ENCODE measurements at places on chromosomes 5 and 9.

DNA sequence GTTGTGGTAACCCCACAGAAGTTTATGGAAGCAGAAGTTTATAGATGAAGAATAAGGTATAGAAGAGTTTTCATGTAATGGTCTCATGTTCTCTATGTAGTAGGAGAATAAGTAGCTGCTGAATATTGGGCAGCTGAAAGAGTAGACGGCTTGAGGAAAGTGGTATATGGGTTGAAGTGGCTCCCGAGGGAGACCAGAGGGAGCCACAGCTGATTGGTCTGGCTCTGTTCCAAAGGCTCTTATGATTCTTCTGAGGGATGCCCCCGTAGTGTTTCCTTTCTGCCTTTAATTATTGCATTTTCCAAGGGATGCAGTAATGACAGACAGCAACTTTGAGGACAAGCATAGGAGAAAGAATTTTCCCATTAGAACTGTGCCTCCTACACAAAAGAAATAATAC is 30.1 kb upstream of the TENT2 start:
- no peak for DNase-seq

DNA sequence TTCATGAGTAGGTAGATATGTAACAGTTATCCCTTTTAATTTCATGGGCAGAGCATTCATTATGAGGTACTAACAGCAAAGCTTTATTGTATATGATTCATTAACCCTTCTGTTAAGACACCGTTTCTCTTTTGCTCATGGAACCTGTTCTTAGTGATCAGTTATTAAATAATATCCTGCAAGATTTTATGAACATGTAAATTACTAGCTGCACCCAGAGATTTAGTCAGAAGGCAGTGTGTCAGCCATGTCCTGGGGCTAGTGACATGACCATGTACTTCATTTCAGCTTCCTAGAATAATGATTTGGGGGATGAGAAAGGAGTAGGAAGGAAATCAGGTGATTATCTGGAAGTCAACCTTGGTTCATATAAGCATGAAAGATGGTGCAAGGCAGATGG is 7.0 kb downstream of the MAST4 start:
- no peak for DNase-seq

GRCh38 chr5:38697013-38697412 is 140.6 kb upstream of the LIFR start:
- no peak for DNase-seq

DNA sequence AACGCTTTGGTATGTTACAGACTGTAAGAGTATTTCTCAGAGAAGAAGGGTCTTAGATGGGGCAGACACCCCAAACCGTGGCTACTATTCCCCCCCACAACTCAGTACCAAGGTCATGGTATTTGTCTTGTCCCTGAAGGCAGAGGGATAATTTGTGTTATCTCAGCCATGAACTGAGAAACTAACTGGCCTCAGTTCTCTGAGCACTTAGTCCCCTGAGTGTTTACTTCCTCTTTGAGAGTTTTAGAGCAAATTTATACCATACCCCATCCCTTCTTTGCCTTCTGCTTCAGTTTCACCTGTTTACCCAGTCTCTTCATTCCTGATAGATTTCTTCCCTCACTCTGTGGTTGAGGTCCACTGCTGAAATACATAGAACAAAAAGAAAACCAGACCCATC is 183.9 kb downstream of the LRRC70 start:
- no peak for DNase-seq

DNA sequence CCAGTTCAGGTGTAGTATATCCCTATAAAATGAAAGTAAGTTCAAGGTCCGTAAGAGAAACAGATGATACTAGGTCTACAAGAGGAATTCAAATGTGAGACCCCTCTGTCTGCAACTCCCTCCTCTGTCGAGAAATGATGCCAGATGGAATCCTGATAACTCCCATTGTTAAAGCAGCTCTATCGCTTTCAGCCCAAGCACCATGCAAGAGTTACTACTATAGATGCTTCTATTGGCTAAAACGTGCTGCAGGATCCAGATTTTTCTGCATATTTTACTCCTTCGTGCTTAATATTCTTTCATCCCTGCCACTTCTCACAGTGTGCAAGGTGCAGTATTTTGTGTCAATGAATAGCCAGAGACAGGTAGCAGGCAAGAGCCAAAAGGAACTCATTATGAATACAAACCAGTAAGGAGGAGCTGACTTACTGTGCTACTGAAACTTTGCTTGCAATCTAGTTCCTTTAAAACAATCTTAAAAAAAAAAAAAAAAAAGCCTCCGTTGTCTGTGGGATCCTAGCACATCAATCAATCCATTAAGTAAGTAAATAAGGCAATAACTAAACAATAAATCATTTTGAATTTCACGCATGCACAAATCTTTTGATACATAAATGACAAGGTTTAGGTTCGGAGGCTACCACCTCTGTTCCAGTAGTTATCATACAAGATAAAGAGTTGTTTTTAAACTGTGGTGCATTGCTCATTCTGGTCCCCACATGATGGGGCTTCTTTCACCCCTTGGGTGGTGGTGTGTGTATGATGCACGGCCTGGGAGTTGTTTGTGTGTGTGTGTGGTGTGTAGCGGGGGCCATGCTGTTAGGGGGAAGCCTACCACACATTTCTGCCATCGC is 151.1 kb upstream of the MPDZ start:
- no peak for DNase-seq

- no peak for DNase-seq
Observed at GRCh38 chr9:85602742-85603141, 139.0 kb downstream of the AGTPBP1 start.

- DNase-seq, result no peak
Observed at GRCh38 chr9:36263683-36264082, 5.4 kb upstream of the GNE start.

DNA sequence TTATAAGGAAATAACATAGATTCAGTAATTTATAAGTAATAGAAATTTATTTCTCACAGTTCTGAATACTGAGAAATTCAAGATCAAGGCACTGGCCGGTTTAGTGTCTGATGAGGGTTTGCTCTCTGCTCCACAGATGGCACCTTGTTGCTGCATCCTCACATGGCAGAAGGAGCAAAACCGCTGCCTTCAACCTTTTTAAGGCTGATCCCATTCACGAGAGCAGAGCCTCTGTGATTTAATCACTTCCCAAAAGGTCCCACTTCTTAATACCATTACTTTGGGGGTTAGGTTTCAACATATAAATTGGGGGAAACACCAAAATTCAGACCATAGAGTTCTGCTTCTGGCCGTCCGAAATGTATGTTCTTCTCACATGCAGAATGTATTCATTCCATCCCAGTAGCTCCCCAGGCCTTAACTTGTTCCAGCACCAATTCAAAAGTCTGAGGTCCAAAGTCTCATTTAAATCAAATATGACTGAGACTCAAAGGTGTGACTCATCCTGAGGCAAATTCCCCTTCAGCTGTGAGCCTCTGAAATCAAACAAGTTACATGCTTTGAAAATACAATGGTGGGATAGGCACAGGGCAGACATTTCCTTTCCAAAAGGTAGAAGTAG is 30.6 kb downstream of the BAAT start:
- no peak for DNase-seq

- no peak for DNase-seq
Observed at GRCh38 chr5:54454602-54455001, 897 bp upstream of the HSPB3 start.

DNA sequence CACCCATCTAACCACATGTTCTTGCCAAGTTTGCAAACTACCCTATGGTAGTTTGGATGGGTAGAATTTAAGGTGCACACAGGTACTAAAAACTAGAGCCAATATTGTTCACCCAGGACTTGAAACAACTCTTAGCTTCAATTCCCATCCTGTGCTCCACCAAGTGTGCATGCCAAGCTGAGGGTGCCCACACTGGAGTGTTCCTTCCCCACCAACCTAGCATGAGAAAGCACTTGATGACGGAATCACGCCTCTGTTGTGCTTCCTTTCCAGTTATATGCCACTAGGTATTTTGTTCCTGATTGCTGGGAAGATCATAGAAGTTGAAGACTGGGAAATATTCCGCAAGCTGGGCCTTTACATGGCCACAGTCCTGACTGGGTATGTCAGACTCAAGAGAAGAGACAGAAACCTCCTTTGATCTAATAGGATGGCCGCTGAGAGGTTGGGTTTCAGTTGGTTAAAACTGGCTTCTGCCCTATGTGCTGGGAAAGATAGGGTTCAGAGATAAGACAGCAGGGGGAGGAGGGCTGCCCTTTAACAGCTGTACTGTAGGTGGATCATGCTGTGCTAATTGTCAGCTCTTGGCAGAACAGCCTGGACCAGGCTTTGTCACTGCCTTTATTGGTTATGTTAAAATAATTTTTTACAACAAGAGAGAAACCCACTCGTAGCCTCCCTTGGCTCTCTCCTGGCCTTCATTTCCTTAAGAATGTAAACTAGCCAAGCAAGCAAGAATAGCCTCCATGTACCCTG is 83.5 kb downstream of the SLC1A1 start:
- no peak for DNase-seq

GRCh38 chr5:41094871-41095270 is 23.7 kb upstream of the MROH2B start:
- DNase-seq, result no peak

DNA sequence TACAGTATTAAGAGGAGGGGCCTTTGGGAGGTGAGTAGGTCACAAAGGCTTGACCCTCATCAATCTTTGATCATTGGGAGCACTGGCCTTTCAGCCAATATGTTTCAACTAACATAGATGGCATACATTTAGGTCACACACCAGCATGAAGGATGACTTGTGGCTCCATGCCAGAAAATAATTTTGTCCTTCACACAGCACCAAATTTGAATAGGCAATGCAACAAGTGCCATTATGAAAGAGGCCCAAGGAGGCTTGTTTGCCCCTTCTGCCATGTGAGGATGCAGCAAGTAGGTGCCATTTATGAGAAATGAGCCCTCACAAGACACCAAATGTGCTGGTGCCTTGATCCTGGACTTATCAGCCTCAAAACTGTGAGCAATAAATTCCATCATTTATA is 81.1 kb downstream of the JAKMIP2 start:
- no peak for DNase-seq

DNA sequence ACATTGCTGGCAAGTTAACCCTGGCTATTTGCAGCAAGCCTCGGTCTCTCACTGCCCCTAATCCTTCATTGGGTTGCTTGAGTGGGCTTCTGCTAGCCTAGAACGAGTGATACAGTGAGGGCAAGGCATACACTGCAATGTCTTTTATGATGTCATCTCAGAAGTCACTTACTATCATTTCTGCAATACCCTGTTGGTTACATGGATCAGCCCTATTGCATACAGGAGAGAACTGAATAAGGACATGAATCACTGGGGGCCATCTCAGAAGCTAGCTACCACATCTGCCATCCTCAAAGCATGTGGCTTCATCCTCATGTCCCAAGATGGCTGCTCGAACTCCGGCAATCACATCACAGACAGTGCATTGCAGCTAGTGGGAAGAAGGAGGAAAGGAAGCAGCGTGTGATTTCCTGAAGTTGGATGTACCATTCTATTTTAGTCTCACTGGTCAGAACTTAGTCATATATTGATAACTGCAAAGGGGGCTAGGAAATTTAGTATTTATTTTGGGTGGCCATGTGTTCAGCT is 33.3 kb upstream of the CDKN2AIPNL start:
- DNase-seq, result no peak

DNA sequence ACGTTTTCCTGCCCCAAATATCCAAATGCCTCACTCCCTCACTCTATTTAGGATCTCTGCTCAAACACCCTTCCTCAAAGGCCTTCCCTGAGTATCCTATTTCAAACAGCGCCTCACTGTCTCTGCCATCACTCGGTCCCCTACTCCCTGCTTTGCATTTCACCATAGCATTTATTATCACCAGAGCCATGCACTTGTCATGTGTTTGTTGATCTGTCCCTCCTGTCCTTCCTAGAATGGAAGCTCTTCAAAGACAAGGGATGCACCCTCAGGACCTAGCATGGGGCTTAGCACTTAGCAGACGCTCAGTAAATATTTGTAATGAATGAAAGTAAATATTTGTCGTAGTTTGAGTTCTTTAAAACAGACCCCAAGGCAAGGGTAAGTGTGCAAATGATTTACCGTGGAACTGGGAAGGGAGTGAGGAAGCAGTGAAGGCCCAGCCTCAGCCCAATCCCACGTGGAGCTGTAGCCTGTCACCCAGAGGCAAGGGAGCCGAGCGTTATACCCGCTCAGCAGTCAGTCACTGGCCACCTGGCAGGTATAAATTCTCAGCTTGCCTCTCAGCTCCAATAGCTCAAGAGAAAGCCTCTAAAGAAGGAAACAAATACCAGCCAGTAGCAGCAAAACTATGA is 97.7 kb upstream of the KIF2A start:
- DNase-seq, result no peak

GRCh38 chr9:114023961-114024360 is 54.1 kb downstream of the AMBP start:
- DNase-seq, result no peak

DNA sequence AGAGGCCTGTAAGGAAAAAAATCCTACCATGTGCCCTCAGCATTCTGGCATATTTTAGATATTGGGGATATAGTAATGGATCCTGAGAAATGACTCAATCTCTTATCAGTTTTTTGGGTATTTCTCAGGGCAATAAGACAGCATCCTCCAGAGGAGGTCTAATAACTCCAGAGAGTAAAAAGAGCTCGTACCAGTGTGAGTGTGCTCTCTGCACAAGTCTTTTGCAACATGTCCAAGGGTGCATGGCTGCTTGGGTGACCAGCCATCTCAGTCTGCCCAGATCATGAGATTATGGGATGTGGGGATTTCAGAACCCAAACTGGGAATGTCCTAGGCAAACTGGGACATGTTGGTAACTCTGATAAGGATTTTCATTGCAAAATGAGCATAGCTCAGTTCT is 15.3 kb downstream of the ASPN start:
- no peak for DNase-seq

DNA sequence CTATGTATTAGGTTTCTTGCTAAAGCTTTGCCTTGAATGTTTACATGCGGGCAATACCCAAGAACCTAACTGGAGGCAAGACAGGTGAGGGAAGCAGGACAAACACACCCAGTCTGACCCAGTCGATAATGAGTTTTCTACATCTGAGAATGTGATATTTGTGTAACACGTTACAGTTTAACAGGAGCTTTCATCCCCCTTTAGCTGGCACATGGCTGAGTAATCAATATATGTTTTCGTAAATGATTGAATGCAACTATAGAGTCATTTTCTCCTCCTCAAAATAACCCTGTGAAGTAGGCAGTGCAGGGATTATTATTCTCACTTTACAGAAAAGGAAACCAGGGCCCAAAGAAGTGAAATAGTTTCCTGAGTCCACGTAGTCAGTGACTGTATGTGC is 84.7 kb upstream of the HTR4 start:
- DNase-seq, result no peak

- no peak for DNase-seq
Observed at GRCh38 chr9:127706836-127707241, at the start of gene CFAP157. CFAP157 (plus strand) TSS chr9:127706988; CDS start chr9:127707032, 44 bp downstream.

- DNase-seq, result no peak
Observed at GRCh38 chr5:150033334-150033733, 32.8 kb downstream of the HMGXB3 start.

DNA sequence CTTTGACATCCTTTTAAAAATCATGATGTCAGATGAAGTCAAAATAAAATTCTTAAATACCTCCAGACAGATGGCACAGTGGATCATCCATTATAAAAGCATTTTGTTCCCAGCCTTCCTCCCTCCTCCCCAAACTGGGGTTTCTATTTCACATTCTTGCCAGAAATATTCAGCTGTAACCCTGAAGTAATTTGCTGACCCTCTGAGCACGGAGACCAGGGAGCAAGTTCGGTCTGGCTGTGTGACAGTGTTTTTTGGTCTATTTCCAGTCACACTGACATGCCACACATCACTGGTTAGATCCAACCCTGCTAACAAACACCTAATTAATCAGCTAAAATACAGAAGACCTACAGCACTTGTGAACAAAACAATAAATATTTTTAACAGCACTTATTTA is 126.2 kb upstream of the DMRT1 start:
- DNase-seq, result no peak

Data from activated CD8-positive, alpha-beta memory T cell treated with anti-CD3 and anti-CD28 coated beads for 4 hours (primary cell).